ENCODE measurements at places on chromosomes 11 and 22.

DNA sequence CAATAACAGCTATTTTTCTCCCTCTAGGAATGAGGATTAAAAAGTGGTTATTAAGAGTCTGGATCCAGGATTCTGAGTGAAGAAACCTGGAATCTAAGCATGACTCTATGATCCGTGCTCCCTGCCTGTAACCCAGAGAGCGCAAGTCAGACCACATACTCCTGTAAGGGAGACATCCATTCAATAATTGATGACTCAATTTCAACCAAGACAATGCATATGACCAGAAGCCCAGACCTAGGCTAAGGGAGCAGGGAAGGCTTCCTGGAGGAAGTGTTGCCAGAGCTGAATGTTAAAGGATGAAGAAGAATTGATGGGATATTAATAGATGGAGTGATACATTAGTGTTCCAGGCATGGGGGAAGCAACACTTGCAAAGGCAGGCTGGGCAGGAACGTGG, 13.8 kb upstream of the PAMR1 start:
- H3K27me3 ChIP-seq = no peaks in the 10 kb centered on the region
- no peak overlapping the region for H3K27ac ChIP-seq
- no peaks in the 10 kb centered on the region for H3K4me1 ChIP-seq
- H3K4me3 ChIP-seq = no peak overlapping the region
- DNase-seq = no peak

GRCh38 chr11:2933375-2934020, 4.3 kb upstream of the PHLDA2 start:
- peak overlapping the region; percentile 81 for H3K27ac ChIP-seq
- H3K27me3 ChIP-seq = peaks cover 15% of the 10 kb centered on the region

- no peaks in the 10 kb centered on the region for H3K4me1 ChIP-seq
- DNase-seq = no peak
- no peak overlapping the region for H3K4me3 ChIP-seq
- no peaks in the 10 kb centered on the region for H3K36me3 ChIP-seq
- no peaks in the 10 kb centered on the region for H3K27me3 ChIP-seq
These were observed 109.1 kb upstream of the TIMP3 start for GRCh38 chr22:32692371-32692770.

DNA sequence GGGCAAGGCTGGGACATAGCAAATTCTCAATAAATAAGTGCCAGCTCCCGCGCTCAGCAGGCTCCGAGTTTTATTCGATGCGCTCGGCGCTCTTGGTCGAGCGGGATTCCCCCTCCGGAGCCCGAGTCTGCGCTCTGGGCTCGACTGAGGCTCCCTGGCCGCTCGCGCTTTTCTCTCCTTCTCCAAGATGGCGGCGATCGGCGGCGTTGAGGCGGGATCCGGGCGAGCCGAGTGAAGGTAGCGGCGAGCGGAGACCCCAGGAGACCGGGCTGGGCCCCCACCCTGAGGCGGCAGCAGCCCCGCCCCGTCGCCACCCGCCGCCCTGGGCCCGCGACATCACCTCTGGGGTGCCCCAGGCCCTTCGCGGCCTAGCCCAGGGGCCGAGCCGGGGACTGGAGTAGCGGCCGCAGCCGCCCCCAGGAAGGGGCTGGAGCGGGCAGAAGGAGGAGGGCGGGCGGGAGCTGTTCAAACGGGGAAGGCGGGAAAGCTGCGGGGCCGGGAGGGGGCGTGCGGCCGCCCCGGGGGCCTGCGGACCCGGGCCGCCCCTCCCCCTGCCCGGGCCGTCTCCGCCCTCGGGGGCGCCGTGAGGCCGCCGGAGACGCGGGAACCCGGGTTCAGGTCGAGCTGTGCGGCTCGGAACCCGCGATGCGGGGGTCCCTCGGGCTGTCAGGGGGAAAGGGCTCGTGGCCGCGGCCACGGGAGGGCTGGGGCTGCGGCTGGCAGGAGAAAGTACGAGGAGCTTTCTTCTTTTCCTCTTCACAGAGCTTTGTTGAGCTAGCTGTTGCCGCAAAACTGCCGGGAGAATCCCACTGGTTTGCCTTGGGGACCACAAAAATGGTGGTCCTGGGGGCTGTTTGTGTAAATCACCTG, at the start of gene HMGXB4:
HMGXB4 (plus strand) TSS at position 173 of the 870 bp plus-strand sequence. CDS start 4,898 bp downstream, outside the sequence.
- H3K27ac ChIP-seq = peak within 1 kb of the TSS; percentile 67
- no peaks in the 10 kb centered on the region for H3K36me3 ChIP-seq
- H3K4me3 ChIP-seq = peak within 1 kb of the TSS; percentile 93
- H3K27me3 ChIP-seq = no peaks in the 10 kb centered on the region

Data from MM.1S (cell line).